ENCODE measurements at places on chromosomes 4 and X.

- DNase-seq, result no peak
Observed at GRCh38 chrX:47568656-47569295, 7.8 kb downstream of the ARAF start.

GRCh38 chr4:13635286-13635799, 7.8 kb upstream of the BOD1L1 start:
- DNase-seq, result no peak

DNA sequence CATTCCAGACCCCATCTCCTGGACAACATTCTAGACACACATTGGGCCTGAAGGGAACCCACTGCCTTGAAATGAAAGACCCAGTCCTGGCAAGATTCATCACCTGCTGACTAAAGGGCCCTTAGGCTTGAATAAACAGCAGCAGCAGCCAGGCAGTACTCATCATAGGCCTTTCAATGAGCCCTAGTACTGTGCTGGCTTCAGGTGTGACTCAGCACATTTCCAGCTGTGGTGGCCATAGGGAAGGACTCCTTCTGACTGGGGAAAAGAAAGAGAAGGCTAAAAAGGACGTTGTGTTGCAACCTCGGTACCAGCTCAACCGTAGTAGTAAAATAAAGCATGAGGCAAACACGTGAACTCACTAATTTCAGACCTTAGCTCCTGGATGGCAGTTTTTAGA, 344.0 kb downstream of the ACTRT1 start:
- DNase-seq, result no peak

DNA sequence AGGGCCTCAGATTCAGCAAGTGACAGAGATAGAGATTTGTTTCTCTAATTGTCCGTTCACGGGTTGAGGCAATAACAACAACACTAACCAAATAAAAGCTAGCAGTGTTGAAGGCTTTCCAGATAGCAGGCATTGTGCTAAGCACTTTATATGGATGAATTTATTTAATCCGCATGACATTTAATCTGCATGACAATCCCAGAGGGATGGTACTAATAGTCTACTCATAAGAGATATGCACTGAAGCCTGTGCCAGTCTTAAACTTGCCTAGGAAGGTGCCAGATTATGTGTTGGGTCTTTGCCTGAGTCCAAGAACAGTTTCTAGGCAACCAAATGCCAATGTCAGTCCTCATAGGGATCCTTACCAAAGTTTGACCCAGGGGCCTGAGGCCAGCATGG, 37.7 kb upstream of the FAT1 start:
- DNase-seq, result no peak

- DNase-seq, result no peak
Observed at GRCh38 chr4:7612311-7612897, 177.7 kb upstream of the PSAPL1 start.

- DNase-seq, result no peak
Observed at GRCh38 chr4:112536123-112536522, 20.1 kb upstream of the NEUROG2 start.

DNA sequence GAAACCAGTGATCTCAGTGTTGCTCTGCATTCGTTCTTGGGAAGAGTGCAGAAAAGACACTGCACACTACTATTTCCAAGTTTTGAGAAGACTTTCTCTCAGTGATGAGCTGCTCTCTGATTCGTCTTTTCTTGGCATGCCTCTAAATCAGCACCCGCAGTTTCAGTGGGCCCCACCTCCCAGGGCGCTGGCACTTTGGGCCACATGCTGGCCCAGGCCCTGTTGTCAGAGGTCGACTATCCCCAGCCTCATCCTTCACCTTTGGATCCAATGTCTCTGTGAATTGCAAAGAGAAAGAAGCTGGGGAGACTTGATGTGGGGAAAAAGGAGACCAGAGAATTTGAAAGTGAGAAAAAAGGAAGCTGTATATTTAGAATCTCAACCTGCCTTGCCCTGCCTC, 644.1 kb upstream of the PITX2 start:
- no peak for DNase-seq

DNA sequence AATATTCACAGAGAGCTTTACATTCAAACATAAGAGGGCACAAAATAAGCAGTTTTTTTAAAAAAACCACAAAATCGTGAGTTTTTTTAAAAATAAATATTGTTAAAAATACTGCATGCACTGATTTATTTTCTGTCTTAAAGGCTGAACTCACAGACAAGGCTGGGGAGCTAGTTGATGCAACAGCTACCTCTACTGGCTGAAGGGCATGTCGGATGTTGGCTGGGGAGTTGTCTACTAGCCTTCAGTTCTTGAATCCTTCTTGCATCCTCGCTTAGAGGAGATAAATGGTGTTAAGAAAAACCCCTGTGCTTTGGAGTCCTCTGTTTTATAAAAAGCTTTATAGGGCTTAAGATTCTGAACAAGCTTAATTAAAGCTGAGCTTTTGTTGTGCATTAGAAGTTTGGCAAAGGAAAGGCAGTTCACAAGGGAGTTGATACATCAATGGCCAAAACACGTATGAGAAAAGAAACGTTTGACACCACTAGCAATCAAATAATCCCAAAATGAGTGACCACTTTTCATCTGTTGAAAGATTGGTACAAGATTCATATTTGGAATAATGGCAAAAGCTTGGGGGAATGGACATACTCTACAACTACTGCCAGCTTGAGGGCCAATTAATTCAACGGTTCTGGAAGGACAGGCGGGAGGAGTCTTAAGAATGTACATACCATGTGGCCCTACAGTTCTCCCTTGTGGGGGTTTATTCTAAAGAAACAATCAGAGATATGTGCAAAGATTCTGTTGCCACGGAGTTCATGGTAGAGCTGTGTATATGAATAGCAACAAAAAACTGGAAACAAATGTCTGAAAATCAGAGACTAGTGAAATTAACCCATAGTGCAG, 94.7 kb downstream of the SEL1L3 start:
- no peak for DNase-seq

GRCh38 chrX:71181558-71181909, 36.9 kb downstream of the NLGN3 start:
- peak; percentile 18 for DNase-seq

DNA sequence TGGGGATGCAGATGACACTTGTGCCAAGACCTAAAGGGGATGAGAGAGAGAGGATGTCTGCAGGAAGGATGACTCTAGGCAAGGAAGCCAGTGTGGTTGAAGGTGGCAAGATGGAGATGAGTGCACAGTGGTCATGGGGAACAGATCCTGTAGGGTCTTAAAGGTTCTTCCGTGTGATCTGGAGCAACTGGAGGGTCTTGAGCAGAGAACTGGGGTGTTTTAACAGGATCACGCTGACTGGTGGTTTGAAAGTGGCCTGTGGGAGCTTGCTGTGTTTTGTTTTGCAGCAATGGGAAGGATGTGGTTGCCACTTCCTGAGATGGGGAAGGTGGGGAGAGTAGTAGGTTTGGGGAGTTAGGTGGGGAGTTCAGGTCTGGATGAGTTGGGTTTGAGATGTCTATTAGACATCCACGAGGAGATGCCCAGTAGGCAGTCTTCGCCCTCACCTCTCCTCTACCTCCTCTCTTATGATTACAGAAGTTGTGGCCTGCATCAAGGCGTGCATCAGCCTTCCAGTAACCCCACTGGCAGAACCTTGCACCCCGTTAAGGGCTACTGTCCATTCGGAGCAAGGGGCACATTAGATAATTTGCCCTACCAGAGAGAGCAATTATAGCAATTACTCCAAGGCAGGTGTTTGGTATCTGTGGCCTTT, 1.4 kb upstream of the STBD1 start:
- no peak for DNase-seq

DNA sequence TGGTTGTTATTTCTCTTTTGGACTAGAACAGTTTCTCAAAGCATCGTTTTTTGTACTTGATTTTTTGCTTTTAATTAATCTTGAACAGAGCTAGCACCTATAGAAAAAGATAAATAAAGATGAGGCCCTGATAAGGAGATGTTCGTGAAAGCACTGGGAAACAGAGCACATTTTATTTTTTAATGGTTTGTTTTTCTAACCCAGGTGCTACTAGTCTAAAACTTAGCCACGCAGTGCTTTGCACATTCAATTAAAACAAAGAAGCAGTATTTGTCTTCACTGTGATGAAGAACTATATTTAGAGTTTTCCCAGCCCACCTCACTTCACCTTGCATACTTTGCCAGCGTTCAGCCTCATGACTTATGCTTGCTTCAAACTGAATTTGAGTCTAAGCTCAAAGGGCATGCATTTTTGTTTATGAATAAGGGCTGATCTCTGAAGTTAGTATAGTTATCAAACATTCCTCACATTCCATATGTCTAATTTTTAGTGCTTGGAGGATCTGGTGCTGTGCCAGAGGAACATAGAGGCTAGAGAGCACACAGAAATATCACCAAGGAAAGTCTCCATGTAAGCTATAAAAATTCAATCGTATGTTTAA, 76.7 kb downstream of the WWC2 start:
- DNase-seq, result no peak

DNA sequence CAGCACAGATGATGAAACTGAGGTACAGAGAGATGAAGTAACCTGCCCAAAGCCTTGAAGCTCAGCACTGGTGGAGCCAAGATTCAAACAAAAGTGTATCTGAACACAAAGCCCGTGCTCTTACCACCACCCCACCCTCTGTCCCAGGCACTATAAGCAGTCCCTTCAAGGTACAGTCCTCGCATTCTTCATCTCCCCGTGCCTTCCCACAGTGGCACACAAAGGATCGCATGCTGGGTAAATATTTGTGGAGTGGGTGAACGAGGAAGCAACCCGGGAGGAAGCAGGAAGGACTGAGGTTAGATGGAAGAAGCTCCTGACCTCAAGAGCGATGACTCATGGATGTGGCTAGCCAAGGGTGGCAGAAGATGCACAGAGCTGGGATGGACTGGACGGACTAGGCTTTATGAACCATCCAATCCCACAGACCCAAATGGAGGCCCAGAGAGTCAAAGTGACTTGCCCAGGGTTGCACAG, 18.4 kb downstream of the IQSEC2 start:
- DNase-seq, result no peak

- no peak for DNase-seq
Observed at GRCh38 chr4:38455092-38455862, 208.7 kb upstream of the KLF3 start.

GRCh38 chr4:22508376-22508775, 7.5 kb downstream of the ADGRA3 start:
- DNase-seq, result no peak

DNA sequence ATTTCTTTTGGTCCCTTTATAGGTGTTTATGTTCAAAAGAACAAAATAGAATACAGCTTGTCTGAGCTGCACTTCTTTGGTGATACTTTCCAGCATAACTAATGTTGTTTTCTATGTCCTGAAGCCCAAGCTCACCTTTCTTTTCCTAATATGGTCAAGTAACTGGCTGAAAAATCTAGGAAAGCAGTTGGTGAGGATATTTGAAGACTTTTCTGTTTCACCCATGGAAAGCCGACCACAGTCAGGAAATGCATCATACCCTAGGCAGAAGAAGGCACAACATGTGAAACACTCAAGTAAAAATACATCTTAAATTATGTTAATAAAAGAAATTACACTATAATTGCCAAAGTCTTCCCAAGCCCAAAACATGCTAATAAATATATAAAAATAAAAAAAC, 337.0 kb downstream of the PDGFC start:
- no peak for DNase-seq

- DNase-seq, result no peak
Observed at GRCh38 chr4:68271851-68272357, 26.4 kb upstream of the TMPRSS11B start.

GRCh38 chr4:108053251-108053711, 63.6 kb downstream of the HADH start:
- no peak for DNase-seq

- DNase-seq, result no peak
Observed at GRCh38 chr4:183012879-183013729, 86.0 kb upstream of the WWC2 start.

DNA sequence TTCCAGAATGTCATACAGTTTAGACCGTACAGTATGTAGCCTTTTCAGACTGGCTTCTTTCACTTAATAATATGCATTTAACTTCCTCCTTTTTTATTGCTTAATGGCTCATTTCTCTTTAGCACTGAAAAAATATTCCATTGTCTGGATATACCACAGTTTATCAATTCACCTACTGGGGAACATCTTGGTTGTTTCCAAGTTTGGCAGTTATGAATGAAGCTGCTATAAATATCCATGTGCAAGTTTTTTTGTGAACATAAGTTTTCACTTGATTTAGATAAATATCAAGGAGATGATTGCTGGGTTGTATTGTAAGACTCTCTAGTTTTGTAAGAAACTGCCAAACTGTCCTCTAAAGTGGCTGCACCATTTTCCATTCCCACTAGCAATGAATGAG, 375.5 kb downstream of the PCDH18 start:
- no peak for DNase-seq

GRCh38 chr4:74152836-74153235, 5.1 kb upstream of the MTHFD2L start:
- no peak for DNase-seq

DNA sequence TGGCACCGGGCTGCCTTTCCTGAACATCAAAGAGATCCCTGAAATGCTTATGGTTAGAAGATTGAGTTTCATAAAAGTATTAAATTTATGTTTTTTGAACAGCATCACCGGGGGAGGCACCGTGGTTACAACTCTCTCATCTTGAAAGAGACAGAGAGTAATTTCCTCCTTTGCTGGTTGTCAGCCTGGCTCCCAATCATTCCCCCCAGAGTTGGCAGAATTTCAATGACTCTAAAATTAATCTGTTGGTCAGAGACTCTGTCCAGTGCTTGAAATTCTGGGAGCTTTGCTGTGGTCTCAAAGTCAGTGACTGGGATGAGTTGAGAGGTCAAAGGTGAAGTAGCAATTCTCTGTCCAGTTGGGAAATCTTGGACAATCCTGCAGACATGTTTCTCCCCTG, 135.9 kb downstream of the RAB28 start:
- DNase-seq, result no peak

DNA sequence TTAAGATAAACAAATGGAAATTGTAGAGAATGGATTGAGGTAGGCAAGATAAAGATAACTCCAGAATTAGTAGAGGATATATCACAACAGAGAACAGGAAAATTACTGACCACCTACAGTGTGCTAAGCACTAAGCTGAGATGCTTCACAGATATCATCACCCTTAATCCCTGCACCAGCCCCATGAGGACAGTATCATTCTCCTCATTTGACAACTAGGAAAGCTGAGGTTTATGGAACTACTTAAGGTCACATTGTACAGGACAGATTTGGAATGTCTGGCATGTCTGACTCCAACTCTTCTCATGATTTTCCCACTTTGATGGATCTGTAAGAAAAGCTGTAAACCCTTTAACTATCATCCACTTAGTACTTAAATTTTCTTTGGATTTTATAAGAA, 95.5 kb downstream of the CASK start:
- no peak for DNase-seq

GRCh38 chrX:136200466-136200865, 50.7 kb downstream of the MAP7D3 start:
- no peak for DNase-seq

GRCh38 chr4:173012608-173013007, 156.0 kb upstream of the GALNT7 start:
- no peak for DNase-seq

- DNase-seq, result no peak
Observed at GRCh38 chr4:82792912-82793649, 5.5 kb downstream of the SCD5 start.
